ENCODE measurements at places on chromosomes 7 and 10. TPM values are rescaled to one million over a fixed set of nuclear protein-coding genes. Genes with fewer than 3 reads are reported as not detected.

DNA sequence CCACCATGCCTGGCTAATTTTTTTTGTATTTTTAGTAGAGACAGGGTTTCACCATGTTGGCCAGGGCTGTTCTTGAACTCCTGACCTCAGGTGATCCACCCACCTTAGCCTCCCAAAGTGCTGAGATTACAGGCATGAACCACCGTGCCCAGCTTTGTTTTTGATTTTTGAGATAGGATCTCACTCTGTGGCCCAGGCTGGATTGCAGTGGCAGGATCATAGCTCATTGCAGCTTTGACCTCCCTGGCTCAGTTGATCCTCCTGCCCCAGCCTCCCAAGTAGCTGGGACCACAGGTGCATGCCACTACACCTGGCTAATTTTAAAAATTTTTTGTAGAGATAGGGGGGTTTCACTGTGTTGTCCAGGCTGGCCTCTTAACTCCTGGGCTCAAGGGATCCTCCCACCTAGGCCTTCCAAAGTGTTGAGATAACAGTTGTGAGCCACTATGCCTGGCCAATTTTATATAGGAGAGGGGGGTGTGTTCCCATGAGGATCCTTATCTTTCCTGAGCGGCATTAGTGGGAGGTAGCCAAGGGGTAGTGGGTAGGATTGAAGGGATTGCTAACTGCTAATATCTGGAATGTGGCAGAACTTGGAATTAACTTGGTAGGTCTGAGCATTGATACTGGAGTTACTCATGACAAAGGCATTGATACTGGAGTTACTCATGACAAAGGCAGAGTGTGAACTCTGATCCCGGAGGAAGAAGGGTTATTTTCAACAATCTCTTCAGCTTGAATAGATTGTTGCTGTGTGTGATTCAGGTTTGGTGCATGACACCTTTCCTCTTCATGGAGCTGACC, 1.0 kb upstream of the NOLC1 start:
- DNase-seq = no peak
- no peaks in the 10 kb centered on the region for H3K27me3 ChIP-seq
- H3K36me3 ChIP-seq = no peaks in the 10 kb centered on the region
- peak overlapping the region; percentile 85 for H3K4me3 ChIP-seq
- peak overlapping the region; percentile 87 for H3K27ac ChIP-seq

DNA sequence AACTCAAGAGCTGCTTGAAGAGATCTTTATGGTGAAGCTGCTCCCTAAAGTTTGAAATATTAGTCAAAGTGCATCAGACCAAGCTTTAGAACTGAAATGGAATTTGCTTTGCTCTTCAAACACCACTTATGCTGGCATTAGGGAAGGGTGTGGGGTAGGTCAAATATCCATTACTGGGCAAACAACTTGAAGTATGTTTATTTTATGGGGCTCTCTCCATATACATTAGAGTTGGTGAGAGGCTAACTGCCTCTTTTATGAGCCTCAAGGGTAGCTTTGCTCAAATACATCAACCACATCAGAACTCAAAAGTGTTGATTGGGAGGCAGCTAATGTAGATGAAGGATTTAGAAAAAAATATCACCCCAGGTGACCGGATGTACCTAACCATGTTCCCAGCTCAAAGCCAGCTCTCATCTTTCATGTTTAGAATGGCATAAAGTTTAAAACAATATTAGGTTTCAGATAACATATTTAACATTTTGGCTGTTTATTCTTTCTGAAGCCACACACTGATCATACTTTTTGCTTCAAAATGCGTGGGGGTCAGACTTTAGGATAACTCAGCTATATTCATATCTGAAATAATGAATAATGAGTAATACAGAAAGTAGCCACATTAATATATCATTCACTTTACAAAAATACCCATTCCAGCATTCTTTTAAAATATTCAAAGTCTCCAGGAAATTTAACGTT, 318.6 kb downstream of the PTEN start:
- no peak overlapping the region for H3K27ac ChIP-seq
- H3K36me3 ChIP-seq = no peaks in the 10 kb centered on the region
- H3K4me3 ChIP-seq = no peak overlapping the region
- no peaks in the 10 kb centered on the region for H3K4me1 ChIP-seq
- DNase-seq = no peak

DNA sequence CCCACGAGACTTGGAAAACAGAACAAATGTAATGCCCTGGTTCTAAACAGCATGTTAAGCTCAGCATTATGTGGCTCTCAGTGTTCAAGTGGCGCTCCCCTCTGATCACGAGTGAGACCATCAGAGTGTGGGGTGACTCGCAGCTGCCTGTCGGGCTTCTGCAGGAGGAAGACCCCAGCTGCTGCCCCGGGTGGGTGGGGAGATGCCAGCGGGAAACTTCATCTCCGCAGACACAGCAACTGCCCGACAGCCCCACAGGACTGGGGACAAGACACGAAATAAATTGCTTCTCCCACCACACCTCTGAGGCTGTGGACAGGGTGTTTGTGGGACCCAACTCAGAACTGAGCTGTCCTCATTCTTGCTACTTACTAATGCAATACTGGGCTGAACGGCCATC, 126.3 kb upstream of the KIF5B start:
- H3K27ac ChIP-seq = no peak overlapping the region
- DNase-seq = no peak
- no peaks in the 10 kb centered on the region for H3K4me1 ChIP-seq

GRCh38 chr10:58326967-58327381, 7.8 kb upstream of the UBE2D1 start:
- no peaks in the 10 kb centered on the region for H3K4me1 ChIP-seq
- H3K27me3 ChIP-seq = no peaks in the 10 kb centered on the region
- no peak for DNase-seq
- H3K4me3 ChIP-seq = no peak overlapping the region
- H3K27ac ChIP-seq = no peak overlapping the region
- no peaks in the 10 kb centered on the region for H3K36me3 ChIP-seq

TFPI2 gene
- 1.6 TPM for total RNA-seq

GPR158 gene
- 0.16 TPM for total RNA-seq

DNA sequence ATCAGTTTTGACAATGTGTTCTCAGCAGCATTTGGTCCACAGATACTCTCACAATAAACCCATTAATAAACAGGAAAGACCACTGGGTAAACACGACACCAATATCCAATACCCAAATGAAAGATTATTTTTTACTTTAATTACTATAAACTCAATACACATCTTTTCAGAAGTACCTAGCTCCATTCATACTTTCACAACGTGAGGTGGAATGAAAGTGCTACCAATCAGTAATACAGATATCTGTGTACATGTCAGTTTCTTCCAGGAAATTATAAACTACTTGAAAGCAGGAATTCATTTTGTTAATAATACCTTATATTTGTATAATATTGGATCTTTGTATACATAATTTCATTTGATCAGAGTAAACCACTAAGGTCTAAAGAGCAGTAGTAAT, 11.9 kb downstream of the CDK6 start:
- H3K4me1 ChIP-seq = no peaks in the 10 kb centered on the region
- no peaks in the 10 kb centered on the region for H3K27me3 ChIP-seq
- H3K4me3 ChIP-seq = no peak overlapping the region
- H3K27ac ChIP-seq = no peak overlapping the region
- no peaks in the 10 kb centered on the region for H3K36me3 ChIP-seq
- no peak for DNase-seq

EBLN1 gene
- not detected for total RNA-seq

- H3K36me3 ChIP-seq = no peaks in the 10 kb centered on the region
- no peak overlapping the region for H3K4me3 ChIP-seq
- DNase-seq = no peak
- H3K27me3 ChIP-seq = no peaks in the 10 kb centered on the region
These were observed 349.8 kb downstream of the SDK1 start for GRCh38 chr7:3650844-3651243.

GRCh38 chr7:8057566-8057965, 89.0 kb downstream of the GLCCI1 start:
- no peaks in the 10 kb centered on the region for H3K27me3 ChIP-seq
- H3K4me1 ChIP-seq = no peaks in the 10 kb centered on the region
- no peaks in the 10 kb centered on the region for H3K36me3 ChIP-seq
- H3K27ac ChIP-seq = no peak overlapping the region
- no peak for DNase-seq

TUBB8 gene
- total RNA-seq = not detected

GRCh38 chr7:101545441-101546190, 83.5 kb downstream of the MYL10 start:
- no peaks in the 10 kb centered on the region for H3K36me3 ChIP-seq
- H3K4me1 ChIP-seq = no peaks in the 10 kb centered on the region
- no peak overlapping the region for H3K4me3 ChIP-seq
- H3K27me3 ChIP-seq = no peaks in the 10 kb centered on the region
- no peak overlapping the region for H3K27ac ChIP-seq

GRCh38 chr10:132601567-132601966, 64.0 kb downstream of the INPP5A start:
- no peaks in the 10 kb centered on the region for H3K36me3 ChIP-seq
- no peak overlapping the region for H3K27ac ChIP-seq
- H3K4me3 ChIP-seq = no peak overlapping the region
- H3K4me1 ChIP-seq = no peaks in the 10 kb centered on the region

DNA sequence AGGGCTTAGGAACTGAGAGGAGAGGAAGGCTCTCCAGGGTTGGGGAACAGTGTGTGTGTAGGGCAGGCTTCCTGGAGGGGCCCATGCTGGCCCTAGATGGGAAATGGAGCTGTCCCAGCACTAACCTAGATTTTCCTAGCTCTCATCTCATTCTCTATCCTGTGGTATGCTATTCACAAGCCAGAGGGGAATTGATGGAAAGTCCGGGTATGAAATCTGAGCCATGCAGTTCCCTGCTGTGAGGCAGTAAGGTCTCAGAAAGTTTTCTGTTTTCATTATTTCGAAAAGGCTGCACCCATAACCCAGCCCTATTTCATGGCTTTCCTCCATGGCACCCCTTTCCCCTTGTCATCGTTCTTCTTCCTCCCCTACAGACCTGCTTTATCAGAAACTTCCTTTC, 220.3 kb downstream of the RPS24 start:
- DNase-seq = no peak
- no peaks in the 10 kb centered on the region for H3K27me3 ChIP-seq
- H3K36me3 ChIP-seq = no peaks in the 10 kb centered on the region
- no peak overlapping the region for H3K27ac ChIP-seq
- no peak overlapping the region for H3K4me3 ChIP-seq

- DNase-seq = no peak
- no peak overlapping the region for H3K4me3 ChIP-seq
- no peaks in the 10 kb centered on the region for H3K36me3 ChIP-seq
- no peaks in the 10 kb centered on the region for H3K4me1 ChIP-seq
- H3K27me3 ChIP-seq = no peaks in the 10 kb centered on the region
- H3K27ac ChIP-seq = no peak overlapping the region
These were observed 99.1 kb downstream of the GRID1 start for GRCh38 chr10:86267286-86268195.

DNA sequence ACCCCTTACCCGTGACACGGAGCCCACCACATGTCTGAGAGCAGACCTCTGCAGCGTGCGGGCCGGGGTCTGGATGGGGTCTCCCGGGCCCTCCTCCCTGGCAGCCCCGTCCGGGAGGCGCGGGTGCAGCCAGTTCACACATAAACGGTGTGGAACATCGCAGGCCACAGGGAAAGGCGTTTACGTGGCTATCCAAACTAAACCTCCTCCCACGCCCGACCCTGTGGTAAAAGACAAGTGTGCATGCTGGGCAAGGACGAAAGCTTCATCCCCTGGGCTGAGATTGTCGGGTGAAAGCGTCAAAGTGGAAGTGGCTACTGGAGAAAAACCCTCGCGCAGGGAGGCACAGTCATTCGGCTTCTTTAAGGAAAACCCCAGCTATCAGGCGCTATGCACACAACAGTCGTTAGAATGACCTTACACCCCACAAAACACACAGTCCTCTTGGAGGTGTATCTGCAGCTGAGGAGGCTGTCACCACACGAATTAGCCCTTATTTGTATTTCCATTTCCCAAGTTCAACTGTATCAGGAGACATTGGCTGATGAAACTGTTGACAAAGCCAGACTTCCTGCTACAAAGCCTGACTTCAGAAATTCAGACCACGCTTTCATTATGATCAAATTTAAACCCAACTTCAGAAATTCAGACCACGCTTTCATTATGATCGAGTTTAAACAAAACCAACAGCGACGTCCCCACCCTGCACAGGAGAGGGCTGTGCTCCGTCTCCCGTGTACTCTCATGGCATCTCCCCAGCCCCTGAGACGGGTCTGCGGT, 15.3 kb downstream of the GPER1 start:
- H3K27me3 ChIP-seq = no peaks in the 10 kb centered on the region
- H3K27ac ChIP-seq = no peak overlapping the region
- no peaks in the 10 kb centered on the region for H3K4me1 ChIP-seq
- no peak overlapping the region for H3K4me3 ChIP-seq

- H3K36me3 ChIP-seq = no peaks in the 10 kb centered on the region
- no peaks in the 10 kb centered on the region for H3K27me3 ChIP-seq
- no peak for DNase-seq
- H3K27ac ChIP-seq = no peak overlapping the region
- H3K4me3 ChIP-seq = no peak overlapping the region
These were observed 13.6 kb upstream of the GPR37 start for GRCh38 chr7:124779194-124779593.

- H3K27me3 ChIP-seq = no peaks in the 10 kb centered on the region
- no peaks in the 10 kb centered on the region for H3K36me3 ChIP-seq
- H3K4me3 ChIP-seq = no peak overlapping the region
- no peak for DNase-seq
- H3K4me1 ChIP-seq = no peaks in the 10 kb centered on the region
- no peak overlapping the region for H3K27ac ChIP-seq
These were observed 65.4 kb downstream of the CFAP46 start for GRCh38 chr10:132876993-132877431.

- H3K4me3 ChIP-seq = no peak overlapping the region
- H3K4me1 ChIP-seq = no peaks in the 10 kb centered on the region
- H3K36me3 ChIP-seq = no peaks in the 10 kb centered on the region
- H3K27ac ChIP-seq = no peak overlapping the region
These were observed 85.1 kb upstream of the KMT2C start for GRCh38 chr7:152520861-152521302.

GRCh38 chr7:122064971-122065370, 79.1 kb downstream of the AASS start:
- H3K4me3 ChIP-seq = no peak overlapping the region
- H3K4me1 ChIP-seq = no peaks in the 10 kb centered on the region
- no peaks in the 10 kb centered on the region for H3K36me3 ChIP-seq
- no peak for DNase-seq

DNA sequence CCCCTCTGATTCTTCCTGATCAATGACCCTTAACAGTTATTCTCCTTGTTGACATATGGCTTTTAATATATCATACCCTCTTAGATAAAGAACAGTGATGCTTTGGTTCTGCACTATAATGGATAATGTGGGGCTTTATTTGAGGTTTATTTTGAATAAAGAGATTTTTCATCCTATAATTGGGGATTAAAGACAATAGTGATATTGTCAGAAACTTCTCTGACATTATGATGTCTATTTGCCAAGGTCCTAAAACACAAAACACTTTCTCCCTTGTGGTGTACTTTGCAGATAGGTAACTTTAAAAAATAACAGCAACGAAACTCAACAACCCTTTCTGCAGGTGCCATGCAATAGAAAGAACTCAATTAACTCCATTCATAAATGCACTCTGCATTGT, 243.6 kb upstream of the RHOBTB1 start:
- H3K4me1 ChIP-seq = no peaks in the 10 kb centered on the region
- H3K36me3 ChIP-seq = no peaks in the 10 kb centered on the region
- no peak for DNase-seq
- H3K27ac ChIP-seq = no peak overlapping the region
- H3K27me3 ChIP-seq = no peaks in the 10 kb centered on the region

RPEL1 gene
- not detected for total RNA-seq

GRID2IP gene
- total RNA-seq = 0.37 TPM

Data from colonic mucosa (tissue), 4 donors.